ENCODE measurements at places on chromosomes 3 and 15.

GRCh38 chr15:58241872-58242271 lies 103.7 kb downstream of the AQP9 start:
- DNase-seq, result no peak

DNA sequence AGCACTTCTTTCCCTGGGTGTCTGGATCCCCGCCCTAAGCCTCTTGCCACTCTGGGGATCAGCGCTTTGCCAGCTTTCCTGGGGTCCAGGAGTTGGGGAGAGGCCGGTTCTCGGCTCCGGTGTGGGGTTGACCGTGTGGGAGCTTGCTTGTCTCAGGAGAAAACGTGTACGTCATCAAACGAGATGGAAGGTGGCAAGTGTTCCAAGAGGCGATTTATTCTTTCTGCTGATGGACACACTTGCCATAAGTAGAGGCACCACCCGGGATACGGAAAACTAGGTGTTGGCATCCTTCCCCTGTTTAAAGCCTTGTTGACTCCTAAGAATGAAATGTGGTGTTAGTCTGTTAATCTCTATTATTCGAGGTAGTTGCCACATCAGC lies 295 bp downstream of the ZWILCH start:
- DNase-seq, result no peak

DNA sequence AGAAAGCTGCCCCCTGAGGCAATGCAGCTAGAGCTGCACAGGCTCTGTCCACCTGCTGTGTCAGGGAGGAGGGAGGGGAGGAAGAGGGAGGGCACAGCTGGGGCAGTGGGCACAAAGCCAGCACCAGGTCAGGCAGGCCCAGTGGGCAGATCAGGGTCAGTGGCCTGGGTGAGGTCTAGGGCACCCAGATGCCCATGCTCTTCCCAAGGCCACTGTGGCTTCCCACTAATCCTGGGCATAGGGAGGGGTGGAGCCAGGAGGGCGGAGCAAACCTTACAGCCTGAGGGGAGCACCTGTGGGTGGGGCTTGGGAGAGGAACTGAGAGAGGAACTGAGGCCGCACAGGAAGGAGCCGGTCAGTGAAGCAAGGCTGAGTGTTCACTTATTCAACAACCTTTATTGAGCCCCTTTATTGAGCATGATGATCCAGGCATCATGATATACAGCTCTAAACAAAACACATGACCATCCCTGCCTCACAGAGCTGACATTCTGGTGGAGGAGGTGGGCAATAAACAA lies 55.0 kb downstream of the RHCG start:
- DNase-seq, result no peak

DNA sequence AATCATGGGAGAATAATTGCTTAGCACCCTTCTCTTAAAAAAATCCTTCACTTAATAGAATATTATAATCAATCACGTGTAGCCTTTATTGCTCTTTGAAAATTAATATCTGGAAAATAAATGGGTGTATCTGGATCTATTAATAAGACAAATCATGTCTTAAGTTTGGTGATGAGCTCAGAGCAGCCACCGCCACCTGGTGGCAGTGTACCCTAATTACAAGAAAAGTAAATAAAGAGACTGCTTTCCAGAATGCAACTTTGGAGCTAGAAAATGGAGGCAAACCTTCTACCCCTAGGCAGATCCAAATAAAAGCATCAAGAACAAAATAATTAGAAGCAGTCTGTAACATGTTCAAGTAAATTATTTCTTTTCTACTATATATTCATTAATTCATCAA lies 43.5 kb downstream of the EPHB1 start:
- DNase-seq, result no peak

- DNase-seq, result peak; percentile 66
These were observed 271.5 kb downstream of the SATB1 start for GRCh38 chr3:18153571-18154173.

- no peak for DNase-seq
These were observed 22.2 kb downstream of the IQSEC1 start for GRCh38 chr3:13051066-13051465.

- DNase-seq, result peak; percentile 19
These were observed 7.9 kb upstream of the DOCK3 start for GRCh38 chr3:50666837-50667236.

DNA sequence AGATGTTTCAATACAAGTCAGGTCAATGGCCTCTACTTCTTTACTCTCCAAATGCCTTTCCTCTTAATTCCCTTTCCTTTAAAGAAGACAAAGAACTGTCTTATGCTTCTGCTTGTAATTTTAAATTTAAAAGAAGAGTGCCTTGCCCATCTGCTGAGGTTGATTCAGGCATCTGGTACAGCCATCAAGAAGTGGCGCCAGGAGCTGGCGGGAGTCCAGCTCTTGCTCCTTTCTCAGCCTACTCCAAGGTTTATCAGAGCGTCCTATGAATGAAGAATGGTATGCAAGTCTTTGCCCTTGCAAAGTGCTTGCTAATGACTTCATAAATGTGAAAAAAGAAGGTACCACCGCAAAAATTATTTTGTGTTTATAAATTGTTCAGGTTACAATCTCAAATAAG lies 294.6 kb upstream of the TGFBR2 start:
- DNase-seq, result no peak

DNA sequence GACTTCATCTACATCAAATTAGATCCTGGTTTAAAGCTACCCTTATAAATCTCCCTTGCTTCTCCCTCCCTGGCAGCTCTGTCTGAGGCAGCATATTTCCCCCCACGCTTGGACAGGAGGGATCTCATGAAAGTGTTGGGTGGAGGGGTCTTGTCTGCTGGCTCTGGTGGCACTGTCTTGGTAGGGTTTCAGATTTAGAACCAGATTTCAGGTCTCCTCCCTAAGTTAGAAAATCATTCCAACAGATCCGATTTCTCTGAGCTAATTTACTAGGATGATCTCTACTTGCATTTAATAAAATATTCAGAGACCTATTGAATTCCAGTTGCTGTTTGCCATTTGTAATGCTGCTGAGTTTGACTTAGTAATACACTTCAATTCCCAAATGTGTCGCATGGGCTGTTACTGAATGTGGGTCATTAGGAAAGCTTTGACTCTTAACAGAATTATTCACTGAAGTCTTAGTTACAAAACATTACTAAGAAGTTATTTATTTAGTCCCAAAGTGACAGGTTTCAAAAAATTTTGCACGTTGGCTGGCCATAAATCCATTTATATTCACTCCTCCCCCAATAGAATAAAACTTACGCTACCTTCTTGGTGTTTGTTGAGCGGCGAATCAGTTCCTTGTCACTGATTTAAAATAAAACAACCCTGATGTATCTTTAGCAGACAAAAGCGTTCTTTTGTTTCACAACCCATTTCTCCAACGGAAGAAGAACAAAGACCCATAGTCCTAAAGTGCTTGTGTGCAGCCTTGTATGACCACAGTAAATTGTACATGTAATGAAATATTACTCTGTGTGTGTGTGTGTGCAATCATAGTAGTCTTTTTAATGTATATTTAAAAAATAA lies 84.5 kb downstream of the TRAK1 start:
- DNase-seq, result no peak

- DNase-seq, result peak; percentile 84
These were observed 25.1 kb downstream of the SNX33 start for GRCh38 chr15:75672646-75673425.

DNA sequence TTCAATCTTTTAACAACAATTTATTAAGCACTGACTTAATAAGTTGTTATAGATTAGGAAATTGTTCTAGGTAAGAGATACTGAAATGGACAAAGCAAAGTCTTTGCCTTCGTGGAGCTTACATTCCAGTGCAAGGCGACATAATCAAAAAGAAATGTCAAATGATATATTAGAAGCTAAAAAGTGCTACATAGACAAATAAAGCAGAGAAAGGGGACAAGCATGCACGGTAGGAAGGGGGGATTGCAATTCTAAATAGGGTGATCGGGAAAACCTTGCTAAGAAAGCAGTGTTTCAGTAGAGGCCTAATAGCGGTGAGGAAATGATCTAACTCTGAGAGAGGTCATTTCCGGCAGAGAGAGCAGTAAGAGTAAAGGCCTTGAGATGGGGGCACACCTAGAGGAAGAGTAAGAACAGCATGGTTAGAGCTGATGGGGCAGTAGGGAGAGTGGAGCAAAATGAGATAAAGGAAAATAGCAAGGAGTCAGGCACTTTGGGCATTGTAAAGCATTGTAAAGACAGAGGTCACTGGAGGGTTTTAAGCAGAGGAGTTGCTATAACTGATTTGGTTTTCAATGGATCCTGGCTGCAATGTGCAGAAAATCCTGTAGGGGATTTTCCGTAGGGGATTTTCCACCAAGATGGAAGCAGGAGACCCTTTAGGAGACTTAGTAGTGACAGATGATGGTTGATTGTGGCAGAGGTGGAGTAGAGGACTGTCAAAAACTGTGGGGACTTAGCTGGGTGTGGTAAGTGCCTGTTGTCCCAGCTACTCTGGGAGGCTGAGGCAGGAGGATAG lies 71.7 kb upstream of the CFAP20DC start:
- DNase-seq, result no peak

- peak; percentile 10 for DNase-seq
These were observed 2.6 kb downstream of the LTF start for GRCh38 chr3:46462111-46462510.

GRCh38 chr3:154176036-154176435 lies 54.8 kb downstream of the ARHGEF26 start:
- peak; percentile 11 for DNase-seq

DNA sequence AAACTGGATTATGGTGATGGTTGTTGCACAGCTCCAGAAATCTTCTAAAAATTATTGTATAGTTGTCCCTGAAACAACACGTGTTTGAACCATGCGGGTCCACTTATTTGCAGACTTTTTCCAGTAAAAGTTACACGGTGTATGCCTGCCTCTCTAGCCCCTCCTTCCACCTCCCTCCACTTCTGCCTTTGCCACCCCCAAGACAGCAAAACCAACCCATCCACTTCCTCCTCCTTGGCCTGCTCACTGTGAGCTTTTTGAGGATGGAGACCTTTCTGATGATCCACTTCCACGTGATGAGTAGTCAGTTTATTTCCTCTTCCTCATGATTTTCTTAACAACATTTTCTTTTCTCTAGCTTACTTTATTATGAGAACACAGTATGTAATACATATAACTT lies 5.4 kb downstream of the CYFIP1 start:
- DNase-seq, result no peak

DNA sequence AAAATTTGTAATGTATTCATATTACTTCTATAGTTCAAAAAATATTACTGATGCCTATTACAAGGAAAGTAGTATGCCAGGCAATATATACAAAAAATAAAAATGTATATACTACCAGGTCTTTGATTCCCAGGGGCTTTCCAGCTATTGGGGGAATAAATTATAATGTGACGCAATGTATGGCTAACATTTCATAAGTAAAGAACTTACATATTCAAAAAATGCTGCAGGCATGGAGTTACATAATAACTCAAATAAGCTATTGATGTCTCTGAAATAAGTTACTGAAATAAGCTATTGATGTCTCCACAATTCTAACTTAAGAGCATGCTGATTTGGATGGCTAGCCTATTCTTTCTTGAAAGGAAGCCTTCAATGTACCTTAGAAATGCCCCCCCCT lies 30.2 kb downstream of the MCCC1 start:
- DNase-seq, result peak; percentile 4

DNA sequence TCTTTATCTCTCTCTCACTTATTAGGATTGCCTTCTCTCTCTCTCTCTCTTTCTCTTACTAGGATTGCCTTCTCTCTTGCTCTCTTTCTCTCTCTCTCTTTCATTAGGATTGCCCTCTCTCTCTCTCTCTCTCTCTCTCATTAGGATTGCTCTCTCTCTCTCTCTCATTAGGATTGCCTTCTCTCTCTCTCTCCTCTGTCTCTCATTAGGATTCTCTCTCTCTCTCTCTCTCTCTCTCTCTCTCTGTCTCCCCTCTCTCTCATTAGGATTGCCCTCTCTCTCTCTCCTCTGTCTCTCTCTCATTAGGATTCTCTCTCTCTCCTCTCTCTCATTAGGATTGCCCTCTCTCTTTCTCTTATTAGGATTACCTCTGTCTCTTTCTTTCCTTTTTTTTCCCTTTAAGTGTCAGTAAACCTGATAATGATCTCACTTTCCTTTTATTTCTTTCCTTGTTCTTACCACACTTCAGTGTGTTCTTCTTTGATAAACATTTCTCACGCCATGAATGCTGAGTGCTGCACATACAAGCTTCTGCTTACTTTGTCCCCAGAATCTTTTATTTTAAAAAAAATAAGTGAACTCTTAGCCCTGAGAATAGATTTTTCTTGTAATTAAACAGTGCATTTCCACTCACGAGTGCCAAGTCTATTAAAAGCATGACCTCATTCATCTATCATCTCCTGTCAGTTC lies 243.4 kb upstream of the TBC1D5 start:
- no peak for DNase-seq

- no peak for DNase-seq
These were observed 19.4 kb upstream of the DCUN1D1 start for GRCh38 chr3:182999767-183000166.

DNA sequence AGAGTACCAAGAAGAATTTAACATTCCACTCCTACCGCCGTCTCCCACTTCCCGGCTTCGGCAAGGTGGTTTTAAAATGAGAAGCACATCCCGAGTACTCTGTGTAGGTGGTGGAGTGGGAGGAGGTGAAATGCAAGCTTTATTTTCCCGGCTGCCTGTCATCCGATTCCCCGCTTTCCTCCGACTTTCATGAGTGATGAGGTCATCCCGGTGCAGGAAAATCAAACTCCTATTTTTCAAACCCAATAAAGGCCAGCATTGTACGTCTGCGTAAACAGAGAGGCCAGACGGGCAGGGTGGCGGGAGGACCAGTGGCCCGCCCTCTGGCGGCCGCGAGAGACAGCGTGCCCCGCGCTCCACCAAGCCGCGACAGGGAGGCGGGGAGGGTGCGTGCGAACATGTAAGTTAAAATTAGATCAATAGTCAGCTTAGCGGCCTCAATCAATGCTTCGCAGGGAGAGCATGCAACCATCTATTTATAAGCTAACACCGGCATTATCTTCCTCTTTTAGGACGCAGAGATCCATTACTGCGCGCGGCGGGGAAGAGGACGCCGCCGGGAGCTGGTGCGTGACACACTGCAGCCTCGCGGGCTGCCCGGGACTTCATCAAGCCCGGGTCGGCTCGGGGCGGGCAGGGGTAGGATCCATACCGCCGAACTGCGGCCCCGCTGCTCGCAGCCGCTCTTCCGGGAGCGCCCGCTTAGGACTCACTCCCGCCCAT lies 163.3 kb downstream of the CD47 start:
- DNase-seq, result peak; percentile 62

DNA sequence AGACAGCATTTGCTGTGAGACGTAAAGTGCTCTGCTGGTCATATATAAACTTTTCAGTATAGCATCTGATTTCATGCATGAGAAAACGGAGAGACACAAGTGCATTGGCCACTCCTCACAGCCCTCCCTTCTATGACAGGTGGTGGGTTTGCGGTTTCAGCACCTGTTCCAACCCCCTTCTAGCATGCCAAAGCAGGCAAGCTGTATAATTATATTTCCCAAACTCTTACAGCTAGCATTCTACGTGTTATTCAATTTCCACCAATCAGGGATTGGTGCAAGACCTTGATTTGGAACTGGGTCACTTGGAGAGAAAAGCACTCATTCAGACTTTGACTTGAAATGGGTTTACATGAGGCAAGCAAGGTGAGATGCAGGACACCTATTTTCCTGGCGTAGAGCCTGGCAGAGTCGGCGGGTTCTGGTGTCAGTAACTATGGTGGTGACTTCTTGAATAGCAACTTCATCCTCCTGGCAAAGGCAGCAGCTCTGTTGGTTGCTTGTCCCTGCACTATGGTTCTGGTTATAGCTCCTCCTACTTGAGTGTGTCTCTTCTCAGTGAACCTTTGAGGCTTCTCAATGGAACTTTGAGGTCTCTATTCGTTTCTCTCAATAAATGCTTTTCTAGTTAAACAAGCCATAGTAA lies 356.5 kb downstream of the TBL1XR1 start:
- DNase-seq, result no peak

- DNase-seq, result peak; percentile 35
These were observed 20.2 kb upstream of the SLC6A20 start for GRCh38 chr3:45816544-45816943.
